GM03348 (cell line): ENCODE measurements at places on chromosomes 11 and 22.

DNA sequence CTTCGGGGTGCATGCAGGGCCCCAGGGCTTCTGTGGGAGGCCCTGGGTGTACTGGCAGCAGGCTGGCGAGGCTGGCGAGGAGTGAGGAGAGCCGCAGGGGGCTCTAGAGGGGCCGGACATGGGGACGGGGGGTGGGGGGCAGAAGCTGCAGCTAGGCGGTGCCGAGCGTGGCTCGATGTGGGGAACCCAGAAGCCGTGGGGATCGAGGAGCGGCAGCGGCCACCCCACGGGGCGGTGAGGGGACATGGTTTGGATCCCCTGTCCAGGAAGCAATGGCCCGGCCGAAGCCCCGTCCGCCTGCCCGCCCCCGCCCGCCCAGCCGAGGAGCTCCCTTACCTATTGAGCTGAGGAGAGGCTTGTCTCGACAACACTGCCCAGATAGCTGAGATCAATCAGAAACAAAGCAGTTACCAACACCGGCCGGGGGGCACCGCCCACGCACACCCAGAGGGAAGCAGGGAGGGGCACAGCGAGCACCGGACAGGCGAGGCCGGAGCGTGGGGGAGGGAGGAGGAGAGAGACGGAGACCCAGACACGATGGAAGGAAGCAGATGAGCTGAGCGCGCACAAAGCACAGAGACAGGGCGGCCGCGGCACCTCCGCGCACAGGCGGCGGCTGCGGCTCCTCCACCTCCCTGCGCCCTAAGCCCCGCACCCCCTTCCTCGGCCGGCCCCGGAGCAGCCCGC, 38.7 kb downstream of the IGSF9B start:
- DNase-seq: no peak

DNA sequence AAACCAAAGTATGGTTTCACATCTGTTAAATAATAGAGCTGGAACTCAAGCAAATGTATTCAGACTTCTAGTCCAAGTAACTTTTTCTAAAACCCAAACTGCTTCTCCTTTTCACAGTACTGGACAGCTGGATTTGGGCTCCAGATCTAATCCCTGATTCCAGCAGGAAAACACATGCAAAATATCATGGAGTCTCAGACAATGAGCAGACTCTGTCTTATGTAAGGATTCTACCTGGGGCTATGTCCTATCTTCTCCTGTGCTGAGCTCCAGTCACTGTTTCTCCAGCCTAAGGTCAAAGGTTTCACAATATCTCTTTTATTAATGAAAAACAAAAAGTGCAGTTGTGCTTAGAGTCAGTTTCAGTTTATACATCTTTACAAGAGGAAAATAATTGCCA, 83.2 kb upstream of the EED start:
- DNase-seq: no peak

DNA sequence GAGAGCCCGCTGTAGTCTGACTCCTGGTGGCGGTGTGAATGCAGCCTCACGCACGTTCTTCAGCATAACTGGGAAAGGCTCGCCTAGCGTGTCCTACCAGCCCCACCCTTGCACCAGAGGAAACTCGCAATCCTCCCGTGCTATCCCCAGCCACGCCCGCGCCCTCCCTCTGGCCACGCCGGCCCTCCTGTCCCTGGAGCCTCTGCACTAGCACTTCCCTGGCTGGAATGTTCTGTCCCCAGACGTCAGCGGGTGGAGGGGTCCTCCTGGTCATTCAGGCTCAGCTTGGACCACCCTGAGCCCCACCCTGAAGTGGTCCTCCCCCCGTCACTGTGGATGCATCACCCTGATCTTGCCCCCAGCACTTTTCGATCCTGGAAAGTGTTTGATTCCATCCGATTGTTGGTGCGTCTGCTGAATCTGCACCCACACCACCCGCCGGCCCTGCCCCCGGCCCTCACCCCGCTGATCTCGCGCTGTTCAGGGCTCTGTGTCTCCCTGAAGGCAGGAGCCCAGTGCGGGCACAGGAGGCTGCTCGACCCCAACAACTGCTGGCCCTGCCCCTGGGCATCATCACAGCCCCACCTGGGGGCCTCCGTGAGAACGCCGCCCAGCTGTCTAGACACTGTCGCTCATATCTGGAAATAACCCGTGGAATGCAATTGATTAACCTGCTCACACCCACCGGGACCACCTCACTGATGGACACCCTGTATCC, 437.0 kb downstream of the TBC1D22A start:
- no peak for DNase-seq

DNA sequence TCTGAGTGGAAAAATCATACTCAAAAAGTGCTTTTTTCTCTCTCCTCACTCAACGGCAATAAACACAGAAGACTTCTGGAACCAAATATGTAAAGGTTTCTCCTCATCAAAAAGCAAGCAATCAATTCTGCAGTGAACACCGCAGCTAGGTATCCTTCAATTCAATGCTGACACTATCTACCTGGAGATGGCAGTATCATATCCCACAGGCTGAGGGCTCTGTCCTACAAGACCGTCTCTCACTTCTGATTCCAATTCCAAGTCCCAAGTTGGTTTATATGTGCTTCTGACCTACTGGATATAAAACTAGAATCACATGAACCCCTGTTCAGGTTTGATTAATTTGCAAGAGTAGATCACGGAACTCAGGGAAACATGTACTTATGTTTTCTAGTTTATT, 59.7 kb upstream of the LUZP2 start:
- DNase-seq: no peak

- DNase-seq: no peak
Observed at GRCh38 chr11:91922846-91923245, 301.8 kb upstream of the FAT3 start.

DNA sequence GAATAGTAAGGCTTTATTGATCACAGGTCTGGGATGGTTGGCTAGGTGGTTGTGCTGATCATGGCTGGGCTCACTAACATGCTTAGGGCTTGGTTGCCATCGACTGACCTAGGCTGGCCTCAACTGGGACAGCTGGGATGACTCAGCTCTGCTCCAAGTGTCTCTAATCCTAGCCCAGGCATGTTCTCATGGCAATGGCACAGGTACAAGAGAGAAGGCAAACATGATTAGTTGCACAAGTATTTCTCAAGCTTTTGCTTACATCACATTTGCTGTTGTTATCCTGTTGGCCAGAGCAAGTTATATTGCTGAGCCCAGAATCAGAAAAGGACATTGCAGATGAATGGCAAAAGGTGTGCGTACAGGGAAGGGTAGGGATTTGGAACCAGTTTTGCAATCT, 68.5 kb upstream of the SLC35C1 start:
- no peak for DNase-seq
